Kidney tubule cell (primary cell): ENCODE measurements at places on chromosomes 7 and 10.

GRCh38 chr7:142459551-142459963, 201.7 kb upstream of the PRSS58 start:
- DNase-seq = peak; percentile 66

GRCh38 chr7:120792861-120793130, 65.1 kb downstream of the TSPAN12 start:
- DNase-seq = peak; percentile 63

DNA sequence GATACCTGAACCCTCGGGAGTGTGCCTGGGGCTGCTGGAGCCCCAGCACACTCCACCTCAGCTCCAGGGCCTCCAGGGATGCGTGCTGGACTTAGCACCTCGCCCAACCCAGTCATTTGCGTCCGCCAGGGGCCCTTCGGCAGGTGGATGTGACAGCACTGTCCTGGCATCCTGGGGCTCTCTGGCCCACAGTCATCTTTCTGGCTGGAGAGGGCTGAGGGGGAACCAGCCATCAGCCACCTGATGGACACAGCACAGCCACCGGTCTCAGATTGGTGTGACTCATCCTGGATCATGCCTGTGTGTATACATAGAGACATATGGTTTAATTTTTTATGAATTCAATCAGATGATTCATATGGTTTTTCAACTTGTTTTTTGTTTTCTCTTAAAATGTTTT, 11.1 kb downstream of the ZNF775 start:
- no peak for DNase-seq

- peak; percentile 26 for DNase-seq
These were observed 12.9 kb downstream of the BAG3 start for GRCh38 chr10:119663866-119664698.

DNA sequence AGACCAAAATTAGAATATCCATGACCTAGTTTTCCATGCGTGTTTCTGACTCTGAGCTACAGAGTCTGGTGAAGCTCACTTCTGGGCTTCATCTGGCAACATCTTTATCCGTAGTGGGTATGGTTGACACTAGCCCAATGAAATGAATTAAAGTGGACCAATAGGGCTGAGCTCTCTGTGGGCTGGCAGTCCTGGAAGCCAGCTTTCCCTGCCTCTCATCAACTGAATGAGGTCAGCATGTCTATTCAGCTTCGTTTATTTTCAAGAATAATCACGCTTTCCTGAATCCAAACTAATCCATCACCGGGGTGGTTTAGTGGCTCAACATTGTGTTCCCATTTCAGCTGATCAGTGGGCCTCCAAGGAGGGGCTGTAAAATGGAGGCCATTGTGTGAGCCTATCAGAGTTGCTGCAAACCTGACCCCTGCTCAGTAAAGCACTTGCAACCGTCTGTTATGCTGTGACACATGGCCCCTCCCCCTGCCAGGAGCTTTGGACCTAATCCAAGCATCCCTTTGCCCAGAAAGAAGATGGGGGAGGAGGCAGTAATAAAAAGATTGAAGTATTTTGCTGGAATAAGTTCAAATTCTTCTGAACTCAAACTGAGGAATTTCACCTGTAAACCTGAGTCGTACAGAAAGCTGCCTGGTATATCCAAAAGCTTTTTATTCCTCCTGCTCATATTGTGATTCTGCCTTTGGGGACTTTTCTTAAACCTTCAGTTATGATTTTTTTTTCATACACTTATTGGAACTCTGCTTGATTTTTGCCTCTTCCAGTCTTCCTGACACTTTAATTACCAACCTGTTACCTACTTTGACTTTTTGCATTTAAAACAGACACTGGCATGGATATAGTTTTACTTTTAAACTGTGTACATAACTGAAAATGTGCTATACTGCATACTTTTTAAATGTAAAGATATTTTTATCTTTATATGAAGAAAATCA, 35.5 kb downstream of the CAV1 start:
- DNase-seq = no peak

- DNase-seq = no peak
These were observed 53.4 kb downstream of the TSPAN15 start for GRCh38 chr10:69504576-69505250.

- no peak for DNase-seq
These were observed 722.7 kb upstream of the CELF2 start for GRCh38 chr10:10294881-10295529.

DNA sequence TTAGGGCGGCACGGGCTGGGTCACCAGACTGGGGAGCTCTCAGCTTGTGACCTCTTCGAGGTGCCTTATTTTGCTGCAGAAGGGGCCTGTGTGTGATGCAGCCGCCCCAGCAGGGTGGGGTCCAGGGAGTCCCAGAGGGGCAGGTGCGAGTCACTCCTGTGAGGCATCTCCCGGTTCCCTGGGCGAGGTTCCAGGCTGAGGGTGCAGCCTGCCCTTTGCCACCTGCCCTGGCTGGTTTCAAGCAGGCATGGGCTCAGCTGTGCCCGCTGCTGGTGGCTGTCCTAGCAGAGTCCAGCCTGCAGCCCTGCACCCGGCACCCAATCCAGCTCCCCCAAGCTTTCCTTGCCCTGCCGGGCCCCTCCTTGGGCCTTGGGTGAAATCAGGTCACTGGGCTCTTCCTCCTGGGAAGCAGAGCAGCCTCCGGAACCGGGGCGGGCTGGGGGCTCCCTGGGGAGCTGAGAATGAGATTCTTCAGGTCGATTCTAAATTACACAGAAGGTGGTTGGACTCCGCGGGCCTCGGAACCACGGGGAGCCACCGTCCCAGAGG, 64.8 kb downstream of the PWWP2B start:
- DNase-seq = no peak

DNA sequence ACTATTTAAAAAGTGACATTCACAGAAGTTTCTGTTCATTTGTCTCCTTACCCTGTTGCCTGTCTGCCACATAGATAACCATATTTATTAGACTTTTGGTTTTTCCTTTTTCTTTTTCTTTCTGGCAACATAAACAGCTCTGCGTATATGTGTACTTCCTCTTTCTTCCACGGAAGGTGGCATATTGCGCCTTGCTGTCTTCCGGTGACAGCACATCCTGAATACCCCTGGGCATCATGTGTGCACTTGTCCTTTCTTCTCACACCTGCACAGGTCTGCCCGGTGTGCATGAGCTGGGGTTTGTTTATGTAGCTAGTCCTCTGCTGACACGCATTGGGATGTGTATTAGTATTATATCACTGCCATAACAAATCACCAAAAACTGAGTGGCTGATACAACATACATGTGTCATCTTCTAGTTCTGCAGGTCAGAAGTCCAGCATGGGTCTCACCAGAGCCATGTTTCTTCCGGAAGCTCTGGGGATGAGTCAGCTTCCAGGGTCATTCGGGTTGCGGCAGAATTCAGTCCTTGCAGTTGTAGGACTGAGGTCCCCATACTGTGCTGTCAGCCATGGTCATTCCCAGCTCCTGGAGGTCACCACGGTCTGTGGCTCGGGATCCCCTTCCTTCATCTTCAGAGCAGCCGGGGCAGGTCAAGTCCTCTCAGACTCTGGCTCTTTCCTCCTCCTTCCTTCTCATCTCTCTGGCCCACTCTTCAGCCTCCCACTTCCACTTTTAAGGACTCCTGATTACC, 596.0 kb upstream of the FOXK1 start:
- no peak for DNase-seq

DNA sequence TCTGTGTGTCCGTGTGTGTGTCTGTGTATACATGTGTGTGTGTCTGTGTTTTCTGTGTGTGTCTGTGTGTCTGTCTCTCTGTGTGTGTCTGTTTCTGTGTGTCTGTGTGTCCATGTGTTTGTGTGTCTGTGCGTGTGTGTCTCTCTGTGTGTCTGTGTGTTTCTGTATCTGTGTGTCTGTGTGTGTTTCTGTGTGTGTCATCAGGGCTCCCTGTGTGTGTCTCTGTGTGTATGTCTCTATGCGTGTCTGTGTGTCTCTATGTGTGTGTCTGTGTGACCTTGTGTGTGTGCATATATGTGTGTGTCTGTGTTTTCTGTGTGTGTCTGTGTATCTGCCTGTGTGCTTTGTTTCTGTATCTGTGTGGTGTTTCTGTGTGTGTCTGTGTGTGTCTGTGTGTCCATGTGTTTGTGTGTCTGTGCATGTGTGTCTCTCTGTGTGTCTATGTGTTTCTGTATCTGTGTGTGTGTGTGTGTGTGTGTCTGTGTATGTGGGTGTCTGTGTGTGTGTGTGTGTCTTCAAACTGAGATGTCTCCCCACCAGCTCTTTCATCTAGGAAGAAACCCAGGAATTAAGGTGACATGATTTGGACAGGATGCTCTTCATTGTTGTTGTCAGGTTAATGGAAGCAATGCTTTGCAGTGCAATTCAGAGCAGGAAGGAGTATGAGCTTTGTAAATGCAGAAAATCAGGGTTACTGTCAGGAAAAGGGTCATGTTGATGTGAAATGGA, 20.7 kb upstream of the PPIF start:
- no peak for DNase-seq
